Activated CD4-positive, alpha-beta T cell treated with anti-CD3 and anti-CD28 coated beads, Interleukin-2, amount 10 ng/mL, durations not matched to agents 7 days and 5 days (primary cell): ENCODE measurements at places on chromosomes 5 and 9. TPM values are rescaled to one million over a fixed set of nuclear protein-coding genes. Genes with fewer than 3 reads are reported as not detected.

DNA sequence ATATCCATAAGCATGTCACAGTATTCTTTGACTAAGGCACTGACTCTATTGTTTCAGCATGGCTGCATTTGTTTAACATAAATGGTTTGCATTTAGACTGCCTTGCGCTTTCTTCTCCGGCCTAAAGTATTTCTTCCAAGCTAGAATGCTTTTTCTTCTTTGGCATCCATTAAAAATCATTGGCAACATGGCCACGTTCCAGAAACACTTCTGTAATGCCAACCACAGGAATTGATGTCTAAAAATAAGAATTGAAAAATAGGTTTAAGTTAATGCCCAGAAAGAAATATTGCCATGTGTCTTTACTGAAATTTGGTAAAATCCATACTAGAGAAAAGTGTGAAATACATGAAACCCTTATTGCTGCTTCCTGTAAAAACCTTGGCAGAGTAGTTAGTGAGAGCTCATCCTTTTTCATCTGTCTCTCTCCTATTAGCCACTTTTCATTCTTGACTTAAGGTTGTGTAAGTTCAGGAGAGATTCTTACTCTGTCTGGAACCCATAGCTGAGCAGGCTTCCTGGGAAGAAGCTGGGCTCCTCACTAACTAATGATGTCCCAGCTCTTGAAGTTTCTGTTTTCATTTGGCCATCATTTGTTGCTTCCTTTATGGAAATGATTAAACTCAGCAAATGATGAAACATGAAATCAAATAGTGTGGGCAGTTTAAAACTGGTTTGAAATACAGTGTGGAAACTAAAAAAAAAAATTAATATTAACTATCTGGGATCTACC is 58.2 kb upstream of the RPS23 start:
- DNase-seq = no peak

DNA sequence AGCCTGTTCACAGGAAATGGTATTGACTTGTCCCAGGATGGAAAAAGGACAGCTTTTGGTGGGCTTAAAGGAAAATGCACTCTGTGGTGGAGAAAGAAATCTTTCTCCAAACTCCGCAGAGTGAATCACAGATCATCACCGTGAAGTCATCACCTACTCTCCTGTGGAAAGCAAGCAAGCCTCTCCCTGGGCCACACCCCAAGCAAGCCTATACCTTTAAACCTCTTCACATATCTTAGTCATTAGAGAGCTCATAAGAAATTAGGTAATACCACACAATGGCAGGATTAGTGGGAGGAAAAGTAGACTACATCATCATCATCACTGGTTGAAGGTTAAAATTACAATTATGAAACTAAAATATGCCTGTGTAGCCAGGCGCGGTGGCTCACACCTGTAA is 23.2 kb downstream of the TLE1 start:
- no peak for DNase-seq

- DNase-seq = no peak
Observed at GRCh38 chr5:36928947-36929346, 52.4 kb downstream of the NIPBL start.

GRCh38 chr9:99948896-99949295 is 42.4 kb downstream of the STX17 start:
- DNase-seq = no peak

DNA sequence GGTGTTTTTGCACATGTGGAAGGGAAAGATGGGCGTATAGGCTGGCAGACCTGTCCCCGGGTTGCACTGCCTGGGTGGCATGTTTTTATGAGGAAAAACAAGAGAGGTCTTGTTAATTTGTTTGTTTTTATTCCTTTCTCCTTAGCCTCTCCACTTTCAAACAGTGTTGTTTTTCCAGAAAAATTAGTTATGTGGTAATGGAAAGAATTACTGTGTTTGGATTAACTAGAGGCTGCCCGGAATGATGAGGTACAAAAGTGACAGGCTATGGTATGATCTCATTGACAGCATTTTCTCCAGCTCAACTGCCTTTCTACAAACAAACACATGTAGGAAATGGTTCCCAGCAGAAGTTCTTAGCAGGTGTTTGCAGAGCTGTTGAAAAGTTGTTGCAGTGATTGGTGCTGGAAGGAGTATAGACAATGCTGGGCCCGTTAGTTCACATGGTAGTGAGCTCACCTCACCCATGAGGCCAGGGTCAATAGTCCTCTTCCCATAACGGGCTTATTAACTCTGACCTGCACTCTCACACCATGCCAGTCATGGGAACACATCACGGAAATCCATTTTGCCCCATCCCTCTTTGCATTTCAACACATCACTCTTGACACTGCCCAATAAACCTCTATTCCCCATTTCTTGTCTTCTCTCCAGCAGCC is 111.3 kb upstream of the SAP30L start:
- no peak for DNase-seq

DNA sequence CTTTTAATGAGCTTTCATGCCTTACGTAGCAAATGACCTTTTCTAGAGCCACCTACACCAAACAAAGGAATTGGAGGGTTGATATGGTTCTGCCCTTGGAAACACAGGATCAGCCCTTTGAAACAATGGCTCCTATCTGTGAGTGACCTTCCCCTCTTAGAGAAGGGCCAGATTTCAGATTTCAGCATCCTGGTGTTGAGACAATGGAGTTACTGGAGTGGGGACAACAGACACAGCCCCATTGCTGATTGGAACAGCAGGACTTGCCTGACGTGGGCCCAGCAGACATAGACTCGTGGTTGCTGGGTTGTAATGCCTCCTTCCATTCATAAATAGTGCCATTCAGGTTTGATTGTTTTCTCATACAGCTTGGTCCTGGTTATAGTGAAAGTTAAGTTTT is 96.0 kb downstream of the GALNT10 start:
- no peak for DNase-seq

SH3TC2 gene
- total RNA-seq = not detected
